ENCODE measurements at places on chromosomes 11 and 22.

DNA sequence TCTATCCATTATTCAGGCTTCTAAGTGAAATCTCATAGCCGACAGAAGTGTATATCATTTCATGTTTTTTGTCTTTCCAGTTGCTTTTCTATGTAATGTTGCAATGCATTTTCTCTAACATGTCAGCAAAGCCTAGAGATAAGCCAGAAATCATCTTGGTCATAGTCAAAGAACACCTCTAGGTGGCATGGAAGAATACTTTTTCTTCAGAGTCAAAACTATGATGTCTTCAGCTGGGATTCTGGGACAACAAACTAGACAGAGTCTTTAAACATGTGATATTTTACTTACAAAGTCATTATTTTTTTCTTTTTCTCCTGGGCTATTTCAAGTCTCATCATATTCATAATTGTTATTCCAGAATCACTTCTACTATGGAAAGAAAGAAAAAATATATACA is 4.4 kb downstream of the GAS2 start:
- no peak for DNase-seq

GRCh38 chr22:17337639-17338038 is 31.6 kb upstream of the CECR2 start:
- no peak for DNase-seq

- no peak for DNase-seq
Observed at GRCh38 chr22:22111983-22112382, 129.4 kb upstream of the TOP3B start.

GRCh38 chr11:1742371-1742770 is 8.0 kb downstream of the IFITM10 start:
- no peak for DNase-seq

DNA sequence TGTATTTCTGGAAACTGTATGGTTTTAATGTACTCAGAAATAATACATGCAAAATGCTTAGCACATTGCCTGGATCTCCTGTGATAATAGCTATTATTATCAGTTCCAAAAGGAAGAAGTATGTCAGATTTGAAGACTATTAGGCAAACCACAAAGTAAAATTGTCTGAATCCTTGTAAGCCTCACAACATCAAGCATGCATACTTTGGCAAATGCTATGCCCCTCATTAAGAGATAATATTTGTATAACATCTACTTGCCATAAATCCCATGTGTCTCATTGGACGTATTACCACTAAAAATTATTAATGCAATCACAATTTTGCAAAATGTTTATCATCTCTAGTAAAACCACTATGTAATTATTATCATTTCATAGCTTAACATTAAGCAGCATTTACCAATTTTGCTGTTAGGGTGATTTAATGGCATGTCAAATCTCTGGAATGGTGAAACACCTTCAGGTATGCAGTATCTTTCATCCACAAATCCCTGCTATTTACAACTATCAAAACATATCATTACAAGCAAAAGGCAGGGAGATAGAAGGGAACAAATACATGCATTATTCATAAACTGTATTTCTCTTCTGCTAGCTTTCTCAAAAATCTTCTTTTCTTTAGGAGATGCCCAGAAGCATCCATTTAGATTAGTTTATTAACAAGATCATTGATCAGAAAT is 974.6 kb upstream of the RAG2 start:
- no peak for DNase-seq

DNA sequence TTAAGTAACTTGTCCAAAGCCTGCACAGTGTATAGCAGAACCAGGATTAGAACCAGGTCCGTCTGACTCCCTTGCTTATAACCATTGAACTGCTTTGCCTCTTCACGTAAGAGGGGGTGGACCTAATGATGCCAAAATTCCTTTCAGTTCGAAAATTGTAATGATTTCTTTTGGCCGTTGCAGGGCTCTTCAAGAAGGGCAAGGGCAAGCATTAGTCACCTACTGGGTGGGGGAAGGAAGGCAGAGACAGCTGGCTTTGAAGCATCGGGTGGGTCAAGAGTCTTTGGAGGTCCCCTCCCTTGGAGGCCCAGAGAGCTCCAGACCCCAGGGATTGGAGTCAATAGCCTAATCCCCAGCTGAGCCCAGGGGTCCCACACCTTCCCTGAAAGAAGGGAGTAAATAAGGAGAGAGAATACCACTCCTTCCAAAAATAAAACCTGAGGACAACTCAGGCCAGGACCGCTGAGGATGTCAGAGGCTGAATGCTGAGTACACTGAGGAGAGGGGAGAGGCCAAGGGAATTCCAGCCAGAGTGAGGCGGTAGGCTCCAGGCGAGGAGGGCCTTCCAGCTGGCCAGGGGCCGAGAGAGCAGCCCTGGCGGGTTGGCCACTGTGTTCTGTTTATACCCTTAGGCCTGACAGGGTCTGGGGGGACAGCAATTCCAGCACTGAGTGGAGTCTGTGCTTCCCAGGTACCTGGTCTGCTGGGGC is 14.1 kb downstream of the CREB3L1 start:
- DNase-seq = no peak

GRCh38 chr22:50678651-50679521 is 6.3 kb downstream of the SHANK3 start:
- DNase-seq = no peak

GRCh38 chr22:38069372-38070249 is 12.4 kb downstream of the PICK1 start:
- DNase-seq = no peak

DNA sequence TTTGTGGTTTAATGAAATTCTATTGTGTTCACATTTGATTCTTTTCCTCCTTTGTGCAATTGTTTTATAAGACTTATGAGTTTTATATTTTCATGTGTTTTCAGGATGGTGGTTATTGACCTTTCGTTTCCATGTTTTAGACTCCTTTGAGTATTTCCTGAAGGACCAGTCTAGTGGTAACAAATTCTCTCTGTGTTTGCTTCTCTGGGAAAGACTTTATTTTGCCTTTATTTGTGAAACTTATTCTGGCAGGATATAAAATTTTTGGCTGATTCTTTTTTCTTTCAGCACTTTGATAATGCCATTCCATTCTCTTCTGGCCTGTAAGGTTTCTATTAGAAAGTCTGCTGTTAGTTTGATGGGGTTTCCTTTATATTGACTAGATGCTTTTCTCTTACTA is 83.5 kb downstream of the ACER3 start:
- DNase-seq = no peak

DNA sequence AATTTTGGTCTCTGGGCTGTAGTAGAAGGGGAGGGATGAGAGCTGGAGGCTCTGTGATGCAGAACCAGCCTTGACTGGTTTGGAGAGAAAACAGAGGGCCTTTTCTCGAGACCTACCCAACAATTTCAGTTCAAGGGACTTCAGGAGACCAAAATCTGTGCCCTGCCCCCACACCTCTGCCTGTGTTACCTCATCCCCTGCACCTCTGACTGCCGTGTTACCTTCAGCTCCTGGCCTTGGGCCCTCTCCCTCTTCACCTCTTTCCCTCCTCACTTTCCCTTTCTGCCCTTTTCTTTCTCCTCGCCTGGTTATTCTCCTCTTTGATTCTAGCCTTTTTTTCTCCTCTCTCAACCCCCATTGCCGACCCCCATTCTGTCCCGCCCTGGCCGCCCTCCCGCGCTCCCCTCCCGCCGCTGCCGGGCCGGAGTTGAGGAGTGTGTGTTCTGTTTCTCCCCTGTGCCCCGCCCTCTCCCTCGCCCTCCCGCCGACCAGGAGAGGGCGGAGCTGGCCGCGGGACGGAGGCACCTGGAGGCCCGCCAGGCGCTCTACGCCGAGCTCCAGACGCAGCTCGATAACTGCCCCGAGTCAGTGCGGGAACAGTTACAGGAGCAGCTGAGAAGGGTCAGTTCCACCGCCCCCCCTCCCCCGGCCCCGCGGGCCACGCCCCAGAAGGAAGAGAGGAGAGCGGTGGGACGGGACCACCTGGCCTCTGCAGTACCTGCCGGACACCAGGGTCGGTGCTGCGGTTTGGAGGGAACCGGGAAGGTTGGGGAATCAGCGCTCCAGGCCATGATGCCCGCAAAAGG is 27.2 kb downstream of the PHLDB1 start:
- DNase-seq = no peak

- no peak for DNase-seq
Observed at GRCh38 chr22:45064313-45065278, 54.8 kb upstream of the PHF21B start.

- DNase-seq = no peak
Observed at GRCh38 chr22:46067159-46068111, 82.9 kb upstream of the PPARA start.

GRCh38 chr11:92362989-92363388 is 138.4 kb downstream of the FAT3 start:
- no peak for DNase-seq

- DNase-seq = no peak
Observed at GRCh38 chr11:9750551-9750950, 86.7 kb downstream of the SWAP70 start.

- DNase-seq = no peak
Observed at GRCh38 chr22:50034126-50035081, 21.8 kb upstream of the IL17REL start.

Measured in effector CD8-positive, alpha-beta T cell (primary cell).